ENCODE measurements at places on chromosomes 16 and 17.
A peak's percentile ranks its signal among the peaks of the same experiment; 100 is the strongest.

DNA sequence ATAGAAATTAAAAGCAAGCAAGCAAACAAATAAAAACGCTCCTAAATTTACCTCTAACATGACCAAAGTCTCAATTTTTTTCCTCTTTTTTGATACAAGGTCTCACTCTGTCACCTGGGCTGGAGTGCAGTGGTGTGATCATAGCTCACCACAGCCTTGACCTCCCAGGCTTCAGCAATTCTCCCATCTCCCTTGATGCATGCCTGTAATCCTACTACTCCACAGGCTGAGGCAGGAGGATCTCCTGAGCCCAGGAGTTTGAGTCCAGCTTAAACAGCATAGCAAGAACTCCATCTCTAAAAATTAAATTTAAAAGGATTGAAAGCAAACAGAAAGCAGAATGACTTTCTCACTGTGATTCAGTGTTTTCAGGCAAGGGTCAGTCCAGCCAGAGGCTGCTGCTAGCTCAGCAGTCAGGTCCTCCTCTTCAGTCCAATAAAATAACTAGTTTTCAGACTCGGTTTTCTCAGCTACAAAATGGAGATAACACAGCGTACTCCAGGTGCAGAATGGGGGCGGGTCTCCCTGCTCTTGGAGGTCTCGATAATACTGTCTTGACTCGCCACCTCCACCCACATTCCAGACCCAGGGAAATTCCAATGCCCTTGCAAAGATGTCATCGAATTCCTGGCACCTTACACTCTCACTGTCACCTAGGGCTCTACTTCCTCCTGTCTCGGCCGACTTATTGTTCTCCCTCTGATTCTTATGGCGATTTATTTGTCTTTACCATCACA, 20.7 kb upstream of the MRTFB start:
- no peak for DNase-seq

DNA sequence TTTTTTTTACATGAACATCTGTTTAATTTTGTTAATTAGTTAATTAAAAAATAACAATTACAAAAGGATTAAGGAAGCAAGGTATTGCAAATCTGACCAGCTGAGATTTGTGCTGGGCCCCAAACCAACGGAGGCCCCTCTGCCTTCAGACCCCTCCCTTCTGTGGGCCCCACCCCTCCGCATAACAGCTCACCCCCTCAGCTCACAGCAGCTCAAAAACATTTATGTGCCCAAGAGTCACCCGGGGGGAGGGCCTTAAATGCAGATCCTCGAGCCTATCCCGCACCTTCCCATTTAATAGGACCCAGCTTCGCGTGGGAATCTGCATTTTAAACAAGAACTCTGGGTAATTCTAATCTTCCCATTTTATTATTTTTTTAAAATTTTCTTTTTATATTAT, 75.0 kb downstream of the MGAT5B start:
- DNase-seq: no peak

DNA sequence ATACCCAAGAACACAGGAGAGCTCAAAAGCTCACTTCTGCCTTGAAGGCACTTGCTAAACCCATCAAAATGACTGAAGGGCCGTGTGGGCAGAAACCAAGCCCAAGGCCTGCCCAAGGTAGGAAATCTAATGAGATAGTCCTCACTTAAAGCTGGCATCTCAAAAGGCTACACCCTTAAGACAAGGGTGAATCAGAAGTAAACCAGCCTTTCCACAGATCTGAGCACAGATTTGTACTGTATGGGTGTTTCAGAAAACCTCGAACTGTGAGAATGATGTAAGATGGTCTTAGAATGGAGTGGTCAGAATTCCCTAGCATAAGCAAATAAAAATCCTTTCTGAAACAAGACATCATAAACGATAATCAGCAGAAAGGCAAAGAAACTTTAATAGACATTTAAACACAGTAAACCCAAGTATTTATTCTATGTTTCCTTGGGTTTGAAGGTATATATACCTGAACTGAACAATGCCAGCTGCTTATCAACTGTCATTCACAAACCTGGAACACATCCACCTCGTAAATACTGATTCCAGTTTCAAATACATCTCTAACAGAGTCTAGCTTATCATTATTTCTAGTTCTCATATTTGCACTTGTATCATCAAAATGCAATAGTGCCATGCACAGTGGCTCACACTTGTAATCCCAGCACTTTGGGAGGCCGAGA, 37.8 kb downstream of the GLG1 start:
- no peak for DNase-seq

GRCh38 chr17:63126607-63127006, 160.6 kb downstream of the TANC2 start:
- DNase-seq: no peak

GRCh38 chr16:75226550-75227360, 8.0 kb downstream of the CTRB1 start:
- no peak for DNase-seq

DNA sequence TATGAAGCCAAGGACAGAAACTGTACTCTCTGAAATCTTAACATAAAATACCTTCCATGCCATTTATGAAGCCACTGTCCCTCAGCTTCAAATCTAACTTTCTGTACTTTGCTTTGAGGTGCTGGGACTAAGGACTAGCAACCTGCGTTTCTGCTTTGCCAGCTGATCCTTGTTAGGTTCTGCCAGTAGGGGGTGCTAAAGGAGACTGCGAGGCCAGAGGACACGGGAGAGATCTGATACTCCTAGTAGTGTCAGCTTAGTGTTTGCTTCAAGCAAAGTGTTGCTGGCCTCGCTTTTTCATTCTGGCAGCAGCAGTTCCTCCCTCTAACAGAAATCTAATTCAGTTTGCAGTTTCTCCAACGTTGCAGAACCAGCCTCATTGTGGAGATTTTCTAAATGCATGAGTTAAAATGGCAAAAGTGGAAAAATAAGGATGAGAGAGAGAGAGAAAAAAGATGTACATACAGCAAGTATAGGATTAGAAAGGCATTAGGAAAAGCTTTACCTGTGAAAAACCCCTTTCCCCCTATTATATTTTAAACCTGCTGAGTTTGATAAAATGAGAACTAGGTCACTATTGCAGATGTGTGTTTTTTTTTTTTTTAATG, 297.5 kb downstream of the CA10 start:
- DNase-seq: no peak

GRCh38 chr16:19980632-19981265, 92.9 kb downstream of the GPR139 start:
- DNase-seq: no peak

- no peak for DNase-seq
Observed at GRCh38 chr17:49086649-49087048, 45.9 kb upstream of the B4GALNT2 start.

- no peak for DNase-seq
Observed at GRCh38 chr17:68097161-68097805, 61.7 kb downstream of the KPNA2 start.

- no peak for DNase-seq
Observed at GRCh38 chr16:31322500-31322899, 32.5 kb upstream of the ITGAX start.

GRCh38 chr17:43543771-43544575, 2.2 kb downstream of the ETV4 start:
- DNase-seq: no peak

DNA sequence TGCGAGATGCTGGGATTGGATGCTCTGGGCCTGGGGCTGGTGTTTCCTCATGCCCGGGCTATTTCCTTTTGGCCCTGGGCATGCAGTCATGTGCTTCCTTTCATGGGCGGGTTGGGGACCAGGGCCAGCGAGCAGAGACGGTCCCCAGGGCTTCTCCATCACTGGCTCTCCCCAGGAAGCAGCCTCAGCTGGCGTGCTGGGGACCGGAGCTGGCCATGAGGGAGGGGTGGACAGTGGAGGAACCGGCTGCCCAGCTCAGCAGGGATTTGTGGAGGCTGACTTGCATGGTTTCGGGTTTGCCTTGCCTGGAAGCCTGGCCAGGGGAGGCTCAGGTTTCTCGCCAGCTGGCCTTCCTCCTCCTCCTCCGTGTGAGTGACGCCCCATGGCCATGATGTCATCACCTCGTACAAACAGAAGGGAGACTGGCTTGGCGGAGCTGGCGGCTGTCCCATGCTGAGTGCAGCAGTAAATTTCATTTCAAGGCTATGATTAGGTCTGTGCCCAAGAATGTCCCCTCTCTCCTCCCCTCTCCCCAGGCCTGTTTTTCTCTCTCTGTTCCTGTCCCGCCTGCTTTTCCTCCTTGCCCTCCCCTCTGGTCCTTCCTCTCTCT, 8.9 kb upstream of the TIMP2 start:
- DNase-seq: peak; percentile 97

GRCh38 chr17:72677714-72678390, 414.6 kb downstream of the SLC39A11 start:
- peak; percentile 52 for DNase-seq

DNA sequence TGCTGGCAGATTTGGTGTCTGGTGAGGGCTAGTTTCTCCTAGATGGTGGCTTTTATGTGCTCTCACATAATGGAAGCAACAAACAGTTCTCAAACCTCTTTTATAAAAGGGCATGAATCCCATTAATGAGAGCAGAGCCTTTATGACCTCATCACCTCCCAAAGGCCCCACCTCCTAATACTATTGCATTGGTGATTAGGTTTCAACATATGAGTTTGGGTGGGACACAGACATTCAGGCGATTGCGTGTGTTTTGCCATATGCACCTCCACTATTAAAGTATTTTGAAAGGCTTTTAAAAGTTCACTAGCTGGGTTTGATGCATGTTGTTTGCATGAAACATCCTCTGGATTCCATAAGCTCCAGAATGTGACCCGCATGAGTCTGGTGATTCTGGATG, 24.4 kb upstream of the DNAJA2 start:
- DNase-seq: no peak

- DNase-seq: no peak
Observed at GRCh38 chr17:78777881-78778280, 4.2 kb downstream of the CYTH1 start.

DNA sequence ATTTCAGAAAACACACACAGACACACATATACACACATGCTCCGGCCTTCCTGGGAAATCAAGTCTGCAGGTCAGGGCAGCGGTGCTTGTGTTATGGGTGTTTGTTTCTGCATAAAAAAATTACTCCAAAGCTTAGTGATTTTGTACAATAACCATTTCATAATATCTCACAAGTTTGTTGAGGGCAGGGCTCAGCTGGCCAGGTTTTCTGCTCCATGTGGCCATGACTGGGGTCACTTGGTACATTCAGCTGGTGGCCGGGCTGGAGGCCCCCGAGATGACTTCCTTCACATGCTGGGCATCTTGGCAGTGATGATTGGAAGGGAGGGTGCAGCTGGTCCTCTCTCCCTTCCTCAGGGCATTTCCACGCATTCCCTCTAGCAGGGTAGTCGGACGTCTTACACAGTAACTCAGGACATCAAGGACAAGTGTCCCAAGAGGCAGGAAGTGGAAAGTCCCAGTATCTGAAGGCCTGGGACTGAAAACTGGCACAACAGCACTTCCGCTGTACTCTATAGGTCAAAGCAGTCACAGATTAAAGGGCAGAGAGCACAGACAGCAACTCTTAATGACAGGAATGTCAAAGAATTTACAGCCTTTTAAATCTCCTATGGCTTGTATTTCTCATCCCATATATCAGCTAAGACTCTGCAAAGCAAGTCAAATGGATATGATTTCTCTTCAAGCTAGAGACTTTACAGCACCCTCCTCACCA, 127.4 kb downstream of the ZNF18 start:
- no peak for DNase-seq

GRCh38 chr17:19900809-19901208, 33.1 kb upstream of the ULK2 start:
- DNase-seq: no peak

DNA sequence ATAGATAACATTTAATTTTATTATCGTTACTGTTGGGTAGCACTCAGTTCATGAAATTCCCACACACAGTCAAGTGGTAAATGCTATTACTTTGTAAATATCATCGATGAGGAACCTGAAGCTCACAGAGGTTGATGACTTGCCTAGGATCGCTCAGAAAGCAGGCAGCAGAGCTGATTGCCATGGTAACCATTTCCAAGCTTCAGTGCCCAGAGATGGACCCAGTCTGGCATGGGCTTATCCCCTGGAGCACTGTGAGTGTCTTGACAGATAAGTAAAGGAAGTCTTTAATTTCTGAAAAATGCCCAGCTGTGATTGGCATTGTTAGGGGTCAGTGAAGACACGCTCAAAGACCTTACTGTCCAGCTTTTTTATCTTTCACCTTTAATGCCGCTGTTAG, 95.0 kb downstream of the PRKCB start:
- DNase-seq: no peak

GRCh38 chr17:76432004-76432403, 20.9 kb downstream of the UBE2O start:
- DNase-seq: no peak

DNA sequence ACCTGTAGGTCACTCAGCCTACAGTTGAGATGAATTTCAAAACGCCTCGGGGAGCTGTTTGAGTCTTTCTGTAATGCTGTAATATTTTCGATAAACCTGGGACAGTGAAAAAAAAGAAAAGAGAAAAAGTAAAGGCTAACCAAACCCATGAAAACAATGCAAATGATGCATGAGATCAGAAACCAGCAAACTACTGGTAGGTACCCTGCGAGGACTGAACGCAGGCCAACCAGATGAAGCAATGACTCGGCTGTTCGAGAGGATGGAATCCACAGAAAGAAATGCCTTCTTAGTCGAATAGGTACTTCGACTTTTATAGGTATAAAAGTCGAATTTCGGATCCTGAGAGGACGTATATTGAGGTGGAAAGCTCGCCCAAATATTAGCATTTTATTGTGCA, 509 bp upstream of the ATAD5 start:
- no peak for DNase-seq

GRCh38 chr17:68734187-68734900, 133.2 kb upstream of the FAM20A start:
- DNase-seq: no peak

DNA sequence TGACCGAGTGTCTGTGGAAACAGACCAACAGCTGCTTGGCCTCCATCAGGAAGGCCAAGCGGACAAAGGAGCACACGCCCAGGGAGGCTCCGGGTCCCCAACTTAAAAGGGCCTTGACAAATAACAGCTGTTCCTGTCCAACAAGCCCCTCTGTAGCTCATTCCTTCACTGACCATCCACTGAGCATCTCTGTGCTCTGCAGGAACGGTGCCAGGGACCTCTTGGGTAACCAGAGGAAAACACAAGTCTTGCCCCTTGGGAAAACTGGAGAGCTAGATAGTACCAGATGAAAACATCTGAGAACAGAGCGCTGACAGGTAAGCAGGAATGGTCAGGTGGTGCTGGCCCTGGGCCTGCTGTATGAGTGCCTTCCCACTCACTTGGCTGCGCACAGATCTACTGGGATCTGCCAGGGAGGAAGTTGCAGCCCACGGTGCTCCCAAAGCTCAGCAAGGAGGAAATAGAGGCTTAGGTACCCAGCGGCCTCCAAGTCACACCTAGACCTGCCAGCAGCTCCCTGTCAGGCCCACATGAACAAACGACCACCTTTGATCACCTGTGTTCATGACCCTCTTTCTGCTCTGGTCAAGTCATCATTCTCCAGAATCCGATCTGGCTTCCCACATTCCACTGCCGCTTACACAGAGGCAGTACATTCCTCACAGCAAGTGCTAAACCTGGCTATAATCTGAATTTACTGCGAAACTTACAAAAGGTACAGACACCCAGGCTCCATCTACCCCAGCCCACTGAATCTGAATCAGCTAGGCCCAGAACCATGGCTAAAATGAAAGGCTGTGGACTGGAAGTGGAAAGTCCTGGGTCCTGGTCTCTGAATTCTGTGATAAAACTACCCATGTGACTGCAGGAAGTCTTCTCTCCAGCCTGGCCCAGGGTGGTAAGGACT, 12.5 kb downstream of the DCAKD start:
- DNase-seq: no peak

- no peak for DNase-seq
Observed at GRCh38 chr17:66865151-66865550, 30.2 kb downstream of the CACNG5 start.

GRCh38 chr17:81095383-81095762, 60.4 kb downstream of the BAIAP2 start:
- DNase-seq: no peak
